Foreskin fibroblast (primary cell): ENCODE measurements at places on chromosomes 7 and 10.

- no peak for DNase-seq
Measured at GRCh38 chr7:150401424-150401790, 22.3 kb downstream of the ZNF775 start.

GRCh38 chr10:46255801-46256747, 30.7 kb upstream of the ANTXRL start:
- peak; percentile 41 for DNase-seq

- DNase-seq, result no peak
Measured at GRCh38 chr7:142375710-142376313, 118.0 kb upstream of the PRSS58 start.

- DNase-seq, result no peak
Measured at GRCh38 chr7:128117691-128118090, 86.5 kb upstream of the LRRC4 start.

GRCh38 chr7:32293833-32294232, 196.3 kb downstream of the LSM5 start:
- no peak for DNase-seq

GRCh38 chr7:44615149-44615611, 8.8 kb downstream of the OGDH start:
- DNase-seq, result no peak

- DNase-seq, result peak; percentile 74
Measured at GRCh38 chr7:27961255-27961654, 219.3 kb downstream of the JAZF1 start.

DNA sequence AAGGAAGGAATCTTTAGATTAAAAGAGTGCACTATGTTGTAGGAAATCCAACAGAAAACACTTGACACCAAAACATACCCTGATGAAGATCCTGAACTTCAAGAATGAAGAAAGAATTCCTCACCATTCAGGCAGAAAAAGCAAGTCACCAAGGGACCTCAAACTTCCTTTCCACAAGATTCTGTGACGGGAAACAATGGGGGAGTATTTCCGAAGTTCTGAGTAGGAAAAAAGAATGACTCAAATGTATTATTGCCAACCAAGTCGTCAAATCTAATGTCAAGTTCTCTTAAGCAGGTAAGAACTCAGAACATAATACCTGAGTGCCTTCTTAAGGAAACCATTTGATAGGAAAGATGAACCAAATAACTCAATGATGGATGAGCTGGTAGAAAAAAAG, 44.7 kb upstream of the MTURN start:
- DNase-seq, result no peak

DNA sequence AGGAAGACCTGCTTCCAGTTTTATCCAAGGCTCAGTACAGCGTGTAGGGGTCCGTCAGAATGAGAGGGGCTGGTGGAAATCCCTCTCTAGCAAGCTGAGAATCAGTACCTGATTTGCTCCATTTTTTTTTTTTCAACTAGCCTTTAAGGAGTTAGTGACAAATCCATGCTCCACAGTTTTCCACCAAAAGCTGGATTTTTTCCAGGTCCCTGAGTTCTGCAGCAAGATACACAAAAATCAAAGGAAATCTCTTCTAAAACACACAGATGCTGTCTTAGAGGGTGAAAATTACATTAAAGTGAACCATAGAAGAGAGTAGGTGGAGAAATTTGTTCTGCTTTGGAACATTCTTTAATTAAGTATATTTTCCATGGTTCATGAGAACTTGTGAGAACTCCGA, 30.4 kb downstream of the MDFIC start:
- DNase-seq, result peak; percentile 20

DNA sequence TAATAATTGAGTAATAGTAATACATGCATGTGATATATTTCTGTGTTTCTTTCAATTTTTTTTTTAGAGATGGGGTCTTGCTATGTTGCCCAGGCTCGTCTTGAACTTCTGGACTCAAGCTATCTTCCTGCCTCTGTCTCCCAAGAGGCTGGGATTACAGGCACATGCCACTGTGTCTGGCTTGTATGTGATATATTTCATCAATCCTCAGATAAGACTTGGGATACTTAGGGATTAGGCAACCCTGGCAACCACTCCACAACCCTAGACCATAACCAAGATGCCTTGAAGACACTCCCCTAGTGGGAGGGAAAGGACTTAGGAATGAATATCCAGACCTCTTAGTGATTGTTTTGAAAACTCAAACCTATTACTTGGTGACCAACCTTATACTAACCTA, 154.8 kb downstream of the CCDC3 start:
- no peak for DNase-seq

- no peak for DNase-seq
Measured at GRCh38 chr7:131326576-131326975, 1.1 kb upstream of the MKLN1 start.

GRCh38 chr7:46696741-46697140, 775.7 kb upstream of the IGFBP3 start:
- no peak for DNase-seq

- DNase-seq, result no peak
Measured at GRCh38 chr7:42924223-42924838, 7.6 kb downstream of the PSMA2 start.

GRCh38 chr10:78529262-78529661, 495.6 kb downstream of the RPS24 start:
- DNase-seq, result no peak

DNA sequence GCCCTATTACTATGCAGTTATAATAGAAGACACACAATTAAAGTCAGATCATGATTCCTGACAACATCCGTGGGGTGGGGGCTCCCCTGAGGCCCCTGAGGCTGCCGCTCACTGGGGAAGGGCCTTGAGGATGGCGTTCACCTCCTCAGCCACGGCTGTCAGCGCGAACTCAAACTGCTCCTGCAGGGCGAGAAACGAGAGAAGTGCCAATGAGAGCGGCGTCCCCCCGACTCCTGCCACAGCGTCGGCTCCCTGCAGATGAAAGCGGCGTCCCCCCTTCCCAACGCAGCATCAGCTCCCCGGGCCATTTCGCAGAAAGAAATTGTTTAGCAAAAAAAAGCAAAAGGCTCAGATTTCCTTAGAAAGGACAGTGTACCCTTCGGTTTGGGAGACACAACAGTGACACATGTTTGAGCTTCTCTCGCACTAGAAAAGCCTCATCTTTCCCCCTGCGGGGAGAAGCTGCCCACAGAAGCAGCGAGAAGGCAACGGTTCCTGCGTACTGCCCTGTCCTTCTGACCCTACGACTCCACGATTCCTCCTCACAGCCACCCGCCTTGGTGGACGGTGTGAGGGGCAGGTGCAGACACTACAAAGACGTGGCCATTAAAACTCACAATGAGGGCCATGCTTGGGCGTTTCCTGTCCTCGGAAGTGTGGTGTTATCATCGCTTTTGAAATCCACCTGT, 203.9 kb downstream of the DNAJB6 start:
- no peak for DNase-seq
